ENCODE measurements at places on chromosomes 1 and 21. TPM values are rescaled to one million over a fixed set of nuclear protein-coding genes. Genes with fewer than 3 reads are reported as not detected.

Gene TMEM52
- total RNA-seq, result not detected

Gene ATAD3C
- total RNA-seq, result under 0.01 TPM

Gene BTBD19
- total RNA-seq, result 21.4 TPM

GRCh38 chr1:79695138-79695537, 688.6 kb upstream of the ADGRL4 start:
- no peak for DNase-seq

DNA sequence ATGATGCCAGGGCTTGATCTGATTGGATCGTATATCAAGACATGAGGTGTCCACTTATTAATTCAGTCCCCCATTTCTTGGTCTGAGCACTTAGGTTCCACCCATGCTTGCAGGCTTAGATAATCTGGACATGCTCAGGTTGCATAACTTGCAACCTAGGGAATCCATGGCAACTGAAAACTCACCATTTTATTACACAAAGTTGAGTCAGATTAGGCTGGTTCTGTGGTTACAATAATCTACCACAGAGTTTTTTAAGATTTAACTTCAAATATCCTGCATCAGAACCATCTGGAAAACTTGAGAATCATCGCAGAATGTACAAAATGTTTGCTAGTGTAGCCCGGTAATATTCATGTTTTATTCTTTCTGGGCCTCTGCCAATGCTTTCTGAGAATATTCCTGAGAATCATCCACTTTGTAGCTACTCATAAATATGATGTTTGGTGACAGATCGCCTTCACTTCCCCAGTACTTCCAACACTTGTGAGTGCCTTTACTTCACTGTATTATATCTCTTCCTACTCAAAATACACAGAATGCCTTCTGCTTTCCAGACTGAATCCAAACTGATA, 707.2 kb upstream of the ADAMTS5 start:
- DNase-seq, result peak; percentile 39

Gene RALGPS2
- 40.2 TPM for total RNA-seq

DNA sequence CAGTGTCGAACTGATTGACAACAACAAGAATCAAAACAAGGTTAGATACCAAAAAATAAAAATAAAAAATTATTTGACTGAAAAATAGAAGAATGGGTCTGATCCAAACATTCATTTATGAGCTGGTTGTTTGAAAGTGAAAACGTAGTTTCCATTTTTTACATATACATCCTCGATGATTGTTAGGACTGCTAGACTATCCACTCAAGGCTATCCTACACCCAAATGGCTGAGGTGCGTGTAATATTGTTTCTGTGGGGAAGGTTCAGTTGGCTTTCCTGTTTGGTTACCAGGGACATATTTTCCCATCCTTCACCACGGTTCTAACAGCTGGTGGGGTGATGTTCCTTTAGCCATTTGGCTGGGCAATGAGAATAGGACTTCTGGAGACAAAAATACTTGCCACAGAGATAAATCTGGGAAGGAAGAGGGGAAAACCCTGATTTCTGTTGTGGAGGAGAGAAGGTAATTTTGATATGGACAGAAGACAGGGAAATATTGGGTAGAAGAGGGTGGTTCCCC, 66.3 kb downstream of the MAP3K7CL start:
- no peak for DNase-seq

GRCh38 chr1:68270951-68271350, 38.6 kb upstream of the WLS start:
- DNase-seq, result no peak

DNA sequence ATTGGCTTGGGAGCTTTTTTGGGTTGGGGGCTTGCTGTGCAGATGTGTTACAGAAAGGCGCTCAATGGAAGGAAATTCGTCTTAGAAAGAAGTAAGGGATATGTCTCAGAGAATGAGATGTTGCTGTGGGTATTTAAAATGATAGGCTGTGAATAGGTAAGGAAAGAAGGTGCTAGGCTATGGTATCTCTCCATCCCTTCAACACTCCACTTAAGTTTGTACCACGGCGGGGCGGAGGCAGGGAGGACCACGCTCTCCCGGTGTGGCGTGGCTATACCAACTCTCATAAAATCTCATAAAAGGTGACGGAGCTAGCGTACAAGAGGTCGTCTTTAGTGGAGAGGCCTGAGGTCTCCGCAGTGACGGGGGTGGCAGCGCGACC, 305 bp upstream of the RPS6KC1 start:
- peak; percentile 42 for DNase-seq

DNA sequence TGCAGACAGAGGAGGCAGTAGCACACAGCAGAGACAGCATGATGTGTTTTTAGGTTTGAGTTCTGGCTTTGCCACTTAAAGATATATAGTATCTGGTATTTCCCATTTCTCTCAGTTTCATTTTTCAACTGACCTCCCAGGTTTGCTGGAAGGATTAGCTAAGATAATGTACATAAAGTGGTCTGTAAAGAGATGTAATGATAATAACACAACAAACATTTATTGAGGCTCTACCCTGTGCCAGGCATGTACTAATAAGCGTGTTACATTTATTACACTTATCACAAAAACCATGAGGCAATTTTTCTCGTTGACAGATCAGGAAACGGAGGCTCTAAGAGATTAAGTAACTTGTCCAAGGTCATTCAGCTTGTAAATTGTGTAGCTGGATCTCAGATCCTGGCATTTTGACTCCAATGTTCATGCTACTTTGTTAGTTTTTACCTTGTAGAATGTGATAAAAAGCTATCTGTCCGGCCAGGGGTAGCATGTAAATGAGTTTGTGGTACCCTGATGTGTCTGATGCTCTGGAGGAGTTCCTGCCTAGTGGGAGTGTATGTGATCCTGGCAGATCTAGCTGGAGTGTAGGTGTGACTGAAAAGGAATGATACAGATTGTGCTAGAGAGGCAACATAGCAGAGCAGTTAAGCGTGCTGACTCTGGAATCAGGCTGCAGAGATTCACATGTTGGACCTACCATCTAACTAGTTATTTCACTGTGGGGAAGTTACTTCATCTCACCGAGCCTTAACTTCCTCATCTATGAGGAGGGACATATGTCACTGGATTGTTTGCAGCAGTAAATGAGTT, 146.6 kb downstream of the VPS13D start:
- DNase-seq, result no peak

Gene USP1
- 20.9 TPM for total RNA-seq

DNA sequence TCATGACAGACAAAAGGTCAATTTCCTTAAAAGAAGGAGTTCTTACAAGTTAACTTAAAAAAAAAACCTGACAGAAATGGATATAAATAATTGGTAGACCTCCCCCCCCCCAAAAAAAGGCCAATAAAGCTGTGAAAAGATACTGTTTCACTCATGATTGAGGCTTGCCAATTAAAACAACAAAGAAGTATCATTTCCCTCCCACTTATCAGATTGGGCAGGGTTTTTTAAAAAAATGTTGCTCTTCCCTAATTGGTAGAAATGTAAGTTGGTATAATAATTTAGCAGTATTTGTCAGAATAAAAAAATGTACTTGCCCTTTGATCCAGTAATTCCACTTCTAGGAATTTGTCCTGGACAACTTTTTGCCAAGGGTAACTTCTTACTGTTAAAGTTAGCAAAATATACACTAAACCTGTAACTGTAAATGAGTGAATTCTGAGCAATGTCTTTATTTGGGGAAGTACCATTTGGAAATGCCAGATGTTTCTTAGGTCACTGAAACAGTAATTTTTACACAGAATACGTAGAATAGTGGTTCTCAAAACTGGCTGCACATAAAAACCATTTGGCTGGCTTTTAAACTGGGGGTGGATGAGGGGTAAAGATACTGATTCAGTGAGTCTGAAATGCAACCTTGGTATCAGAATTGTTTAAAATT, 17.5 kb downstream of the RNF2 start:
- DNase-seq, result no peak

- no peak for DNase-seq
Measured at GRCh38 chr1:7916501-7916830, 24.2 kb downstream of the TNFRSF9 start.

Gene OR2G6
- total RNA-seq, result not detected

- peak; percentile 87 for DNase-seq
Measured at GRCh38 chr1:115837341-115837739, 3.6 kb downstream of the NHLH2 start.

- peak; percentile 97 for DNase-seq
Measured at GRCh38 chr1:25905680-25906643, at the start of gene STMN1. Gene STMN1, minus strand, starts transcription at chr1:25906419. Its CDS starts 1,743 bp downstream, at chr1:25904676.

- no peak for DNase-seq
Measured at GRCh38 chr1:43843684-43844083, 89.9 kb upstream of the ARTN start.
